ENCODE measurements at places on chromosomes 3 and 15.

DNA sequence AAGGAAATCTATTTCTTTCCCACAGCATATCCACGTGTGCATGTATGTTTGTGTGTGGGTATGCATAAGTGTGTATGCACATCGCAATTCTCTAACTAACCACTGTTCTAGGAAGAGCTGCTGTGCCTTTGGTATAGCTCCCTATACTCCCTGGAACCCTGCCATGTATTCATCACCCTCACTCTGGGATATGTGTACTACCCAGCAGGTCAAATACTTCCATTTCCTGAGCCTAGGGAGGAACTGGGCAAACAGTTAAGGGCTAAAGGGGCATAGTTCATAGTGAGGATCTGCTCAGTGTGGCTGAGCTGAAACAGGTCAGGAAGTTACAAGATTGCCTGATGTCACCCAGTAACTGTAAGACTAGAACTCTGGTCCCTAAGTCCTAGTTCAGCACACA lies 260.4 kb downstream of the RPLP1 start:
- DNase-seq = no peak

DNA sequence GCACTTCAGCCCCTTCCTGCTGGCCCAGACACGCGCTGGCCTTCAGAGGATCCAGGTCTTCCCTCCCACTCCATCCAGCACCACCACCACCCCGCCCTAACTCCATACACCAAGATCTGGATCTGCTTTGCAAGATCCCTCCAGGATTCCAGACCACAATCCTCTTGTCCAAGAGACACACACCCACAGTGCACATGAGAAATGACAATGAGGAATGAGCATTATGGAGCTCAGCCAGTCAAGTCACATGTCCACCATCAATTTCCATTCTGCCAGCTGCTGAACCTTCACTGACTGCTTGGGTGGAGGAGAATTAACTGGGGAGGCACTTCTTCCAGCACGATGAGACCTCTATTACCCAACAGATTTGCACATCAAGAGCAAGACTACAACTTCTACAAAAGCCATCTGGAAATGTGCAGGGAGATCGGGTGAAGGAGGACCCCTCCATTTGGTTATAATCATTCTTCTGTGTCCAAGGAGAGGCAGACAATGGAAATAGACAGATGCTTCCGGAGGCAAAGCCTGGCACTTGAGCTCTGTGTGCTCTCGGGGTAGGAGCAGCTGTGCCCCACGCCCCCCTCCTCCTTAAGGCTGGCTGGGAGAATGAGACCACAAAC lies 12.3 kb upstream of the SPATA12 start:
- DNase-seq = no peak

- no peak for DNase-seq
These were observed 62.9 kb downstream of the PLD1 start for GRCh38 chr3:171747223-171747920.

GRCh38 chr3:176296066-176296597 lies 901.1 kb downstream of the TBL1XR1 start:
- no peak for DNase-seq

DNA sequence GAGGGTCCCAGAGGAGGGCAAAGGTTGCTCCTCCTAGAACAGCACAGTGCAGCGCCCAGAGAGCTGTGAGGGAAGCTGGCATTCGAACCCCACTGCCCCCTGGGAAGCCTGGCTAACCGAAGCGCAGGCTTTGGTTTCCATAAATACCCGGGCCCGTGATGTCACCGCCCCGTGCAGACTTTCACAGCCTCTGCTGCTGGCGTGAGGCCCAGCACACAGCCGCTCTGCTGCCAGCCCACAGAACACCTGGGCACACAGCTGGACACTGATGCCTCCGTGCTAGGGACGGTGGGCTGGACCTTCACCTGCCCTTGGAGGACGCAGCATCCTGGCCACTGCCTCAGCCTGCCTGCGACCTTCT lies 1.0 kb downstream of the IQSEC1 start:
- no peak for DNase-seq

DNA sequence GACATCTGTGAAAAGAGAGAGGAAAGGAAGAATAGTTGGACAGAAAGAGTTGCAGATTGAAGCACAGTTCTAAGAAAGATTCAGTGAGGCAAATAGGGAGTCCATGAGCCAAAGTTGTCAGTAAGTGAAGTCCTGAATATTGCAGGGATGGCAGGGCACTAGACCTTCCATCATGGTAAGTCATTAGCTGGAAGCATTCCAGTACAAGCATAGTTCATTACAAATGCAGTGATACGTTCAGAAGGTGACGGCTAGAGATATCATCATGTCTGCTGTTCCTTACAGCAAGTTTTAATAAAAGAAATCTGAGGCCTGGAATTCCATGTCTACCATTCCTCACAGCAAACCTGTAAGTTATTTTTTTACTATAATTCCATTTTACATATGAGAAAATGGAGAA lies 720.1 kb downstream of the GBE1 start:
- DNase-seq = no peak

- no peak for DNase-seq
These were observed 26.3 kb upstream of the PLCH1 start for GRCh38 chr3:155771126-155771525.

- no peak for DNase-seq
These were observed 1305.0 kb downstream of the ROBO2 start for GRCh38 chr3:78344918-78345317.

DNA sequence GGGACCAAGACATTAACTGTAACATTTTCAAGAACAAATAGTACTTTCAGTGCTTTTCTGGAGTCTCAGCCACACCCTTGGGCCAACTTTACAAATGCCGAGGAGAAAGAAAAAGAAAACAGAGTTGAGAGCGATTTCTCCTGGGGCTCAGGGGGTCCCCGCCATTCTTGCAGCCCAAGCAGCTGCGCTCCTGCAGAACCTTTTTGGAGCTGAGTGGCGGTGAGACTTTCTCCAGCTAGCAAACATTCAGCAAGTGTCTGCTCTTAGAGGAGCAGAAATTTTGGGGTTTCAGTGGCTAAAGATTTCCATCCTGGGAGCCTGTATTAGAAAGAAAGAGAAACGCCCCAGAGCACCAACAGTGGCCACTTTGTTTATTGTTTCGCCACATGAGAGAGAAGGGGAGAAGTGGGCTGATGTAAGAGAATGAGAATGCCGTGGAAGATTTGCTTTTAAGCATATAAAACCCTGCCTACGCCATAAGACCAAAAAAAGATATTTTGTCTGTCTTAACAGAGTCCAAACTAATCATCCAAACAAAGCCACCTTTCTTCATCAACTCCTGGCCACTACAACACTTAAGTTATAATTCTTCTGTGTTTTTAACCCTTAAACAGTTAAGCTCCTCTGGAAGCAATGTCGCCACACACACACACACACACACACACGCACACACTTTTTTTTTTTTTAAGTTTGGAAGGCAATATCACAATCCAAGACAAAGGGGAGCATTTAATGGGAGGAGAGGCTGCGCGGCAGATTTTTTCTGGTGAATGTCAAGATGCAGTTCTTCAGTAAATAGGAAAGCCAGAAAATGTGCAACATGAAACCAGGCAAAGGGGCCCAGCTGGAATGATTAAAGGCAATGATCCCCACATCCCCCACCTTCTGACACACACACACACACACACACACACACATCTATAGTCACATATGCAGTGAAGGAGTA lies 19.2 kb downstream of the EID1 start:
- no peak for DNase-seq

GRCh38 chr3:3906171-3906570 lies 106.9 kb downstream of the LRRN1 start:
- no peak for DNase-seq

GRCh38 chr3:53083521-53083920 lies 37.6 kb upstream of the SFMBT1 start:
- DNase-seq = no peak

- no peak for DNase-seq
These were observed 137.9 kb downstream of the NEO1 start for GRCh38 chr15:73190189-73190601.

- DNase-seq = no peak
These were observed 119.9 kb upstream of the TJP1 start for GRCh38 chr15:29942143-29942542.

- DNase-seq = no peak
These were observed 26.2 kb upstream of the SLC28A1 start for GRCh38 chr15:84858231-84858630.

DNA sequence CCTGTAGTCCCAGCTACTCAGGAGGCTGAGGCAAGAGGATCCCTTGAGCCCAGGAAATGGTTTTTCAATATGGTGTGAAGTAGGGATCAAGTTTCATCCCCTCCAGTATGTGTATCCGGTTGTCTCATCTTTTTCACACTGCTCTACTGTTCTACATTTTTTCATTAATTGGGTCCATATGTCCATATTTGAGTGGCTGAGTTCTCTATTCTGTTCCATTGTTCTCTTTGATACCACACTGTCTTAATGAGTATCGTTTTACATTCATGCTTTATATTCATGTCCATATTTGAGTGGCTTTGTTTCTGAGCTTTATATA lies 81.6 kb upstream of the LRRFIP2 start:
- no peak for DNase-seq

DNA sequence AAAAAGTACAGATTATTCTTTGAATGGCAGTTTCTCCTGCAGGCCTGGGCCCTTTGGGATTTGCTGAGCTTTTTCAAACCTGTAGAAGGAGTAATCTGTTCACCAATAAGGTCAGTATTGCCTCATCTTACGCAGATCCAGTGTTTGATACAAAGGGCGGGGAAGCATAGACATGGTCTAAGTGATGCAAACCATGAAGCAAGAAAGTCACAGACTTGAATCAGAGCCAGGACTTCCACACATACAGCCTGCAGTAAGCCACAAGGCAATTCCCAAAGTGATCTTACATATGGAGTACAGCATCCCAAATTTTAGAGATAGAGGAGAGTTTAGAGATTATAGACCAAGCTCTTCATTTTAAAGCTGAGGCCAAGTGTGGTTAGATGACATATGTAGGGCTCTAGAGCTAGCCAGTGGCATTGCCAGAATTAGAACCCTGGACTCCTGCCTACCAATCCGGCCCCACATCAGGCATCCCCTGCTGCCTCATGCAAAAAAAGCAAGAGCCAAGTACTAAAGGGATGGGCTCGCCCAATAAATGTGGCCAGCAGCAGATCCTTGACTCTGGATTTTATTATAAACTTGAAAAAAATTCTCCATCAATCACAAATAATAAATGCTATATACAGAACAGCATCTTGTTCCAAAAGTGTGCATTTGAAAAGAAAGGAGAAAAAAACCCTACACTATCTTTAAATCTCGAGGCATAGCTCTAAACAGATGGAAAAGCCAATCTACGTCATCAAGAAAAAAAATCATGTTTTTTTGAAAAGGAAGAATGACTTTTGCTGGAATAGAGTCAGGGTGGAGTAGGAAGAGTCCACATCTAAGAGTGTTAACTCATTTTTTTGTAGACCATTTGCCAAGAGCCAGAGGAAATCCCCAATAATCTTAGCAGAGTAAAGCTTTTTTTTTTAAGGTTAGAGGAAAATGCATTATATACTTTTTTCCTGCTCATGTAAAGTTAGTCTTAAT lies 24.0 kb downstream of the ABI3BP start:
- DNase-seq = no peak

- DNase-seq = no peak
These were observed 532.8 kb upstream of the GOLIM4 start for GRCh38 chr3:168628549-168628948.

GRCh38 chr3:32340039-32340438 lies 51.6 kb upstream of the CMTM7 start:
- DNase-seq = no peak

GRCh38 chr3:47003056-47003410 lies 23.6 kb downstream of the NBEAL2 start:
- DNase-seq = no peak

- no peak for DNase-seq
These were observed 277.7 kb upstream of the KCNH8 start for GRCh38 chr3:18870642-18871041.

GRCh38 chr3:6282918-6283317 lies 578.0 kb upstream of the GRM7 start:
- DNase-seq = no peak

DNA sequence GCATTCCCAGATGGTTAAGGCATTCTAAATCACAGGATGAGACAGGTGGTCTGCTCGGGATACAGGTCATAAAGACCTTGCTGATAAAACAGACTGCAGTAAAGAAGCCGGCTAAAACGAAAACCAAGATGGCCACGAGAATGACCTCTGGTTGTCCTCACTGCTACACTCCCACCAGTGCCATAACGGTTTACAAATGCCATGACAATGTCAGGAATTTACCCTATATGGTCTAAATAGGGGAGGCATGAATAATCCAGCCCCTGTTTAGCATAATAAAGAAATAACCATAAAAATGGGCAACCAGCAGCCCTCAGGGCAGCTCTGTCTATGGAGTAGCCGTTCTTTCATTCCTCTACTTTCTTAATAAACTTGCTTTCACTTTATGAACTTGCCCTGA lies 151.1 kb downstream of the ZNF385D start:
- no peak for DNase-seq

DNA sequence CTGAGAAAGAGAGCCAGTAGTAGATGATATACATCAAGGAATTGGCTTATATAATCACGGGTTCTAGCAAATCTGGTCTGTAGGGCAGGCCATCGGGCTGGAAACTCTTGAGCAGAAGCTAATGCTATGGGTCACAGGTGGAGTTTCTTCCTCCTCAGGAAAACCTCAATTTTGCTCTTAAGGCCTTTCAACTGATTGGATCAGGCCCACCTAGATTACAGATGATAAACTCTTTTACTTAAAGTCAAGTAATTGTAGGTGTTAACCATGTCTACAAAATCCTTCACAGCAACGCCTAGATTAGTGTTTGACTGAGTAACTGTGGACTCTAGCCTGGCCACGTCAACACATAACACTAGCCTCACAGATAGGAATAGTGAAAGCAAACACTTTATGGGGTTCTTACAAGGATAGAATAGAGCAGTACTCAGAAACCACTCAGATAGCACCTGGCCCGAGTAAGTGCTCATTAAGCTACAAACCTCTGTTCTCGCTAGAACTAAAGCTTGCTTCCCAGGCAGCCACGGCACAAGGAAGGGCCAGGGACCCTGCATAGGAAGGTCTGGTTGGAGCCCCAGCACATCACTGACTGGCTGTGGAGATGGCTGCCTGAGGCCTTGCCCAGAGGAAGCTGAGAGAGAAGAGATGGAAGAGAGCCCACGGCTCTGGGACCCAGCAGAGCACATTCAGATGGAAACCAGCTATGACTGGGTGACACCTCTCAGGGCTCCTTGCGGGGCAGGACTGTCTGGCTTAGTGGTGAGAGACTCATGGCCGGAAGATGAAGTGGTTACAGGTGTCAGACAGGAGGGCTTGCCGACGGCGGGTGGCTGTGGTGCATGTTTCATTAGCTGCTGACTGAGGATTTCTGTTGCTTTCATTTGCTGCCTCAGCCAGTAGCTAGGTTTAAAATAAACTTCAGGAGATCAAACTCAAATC lies 202.5 kb upstream of the TLE3 start:
- peak; percentile 80 for DNase-seq

DNA sequence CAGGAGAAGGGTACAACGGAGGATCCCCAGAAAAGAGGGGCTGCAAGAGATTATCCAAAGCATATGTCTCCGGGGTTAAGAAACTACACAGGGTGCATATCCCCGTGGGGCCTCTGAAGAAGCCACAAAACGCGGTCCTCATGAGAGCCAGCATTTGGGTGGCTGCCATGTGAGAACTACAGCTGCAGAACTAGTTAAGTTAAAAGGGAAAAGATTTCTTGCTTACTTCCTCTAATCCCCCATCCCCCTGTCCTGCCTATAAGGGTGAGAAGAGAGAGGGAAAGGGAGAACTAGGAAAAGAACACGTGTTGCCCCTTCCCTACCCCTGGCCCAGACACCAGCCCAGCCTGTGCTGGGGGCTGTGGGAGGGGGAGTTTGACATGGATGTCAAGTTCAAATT lies 70.4 kb upstream of the PCSK6 start:
- no peak for DNase-seq

- no peak for DNase-seq
These were observed 14.0 kb downstream of the PLCH1 start for GRCh38 chr3:155730843-155731242.
